ENCODE measurements at places on chromosomes 16 and 17. TPM values are rescaled to one million over a fixed set of nuclear protein-coding genes. Genes with fewer than 3 reads are reported as not detected.

- DNase-seq, result no peak
These were observed 512.4 kb downstream of the CDH13 start for GRCh38 chr16:83138976-83139690.

- no peak for DNase-seq
These were observed 266.6 kb downstream of the XYLT1 start for GRCh38 chr16:17204206-17204605.

- DNase-seq, result no peak
These were observed 32.8 kb downstream of the MMD start for GRCh38 chr17:55388842-55389241.

DNA sequence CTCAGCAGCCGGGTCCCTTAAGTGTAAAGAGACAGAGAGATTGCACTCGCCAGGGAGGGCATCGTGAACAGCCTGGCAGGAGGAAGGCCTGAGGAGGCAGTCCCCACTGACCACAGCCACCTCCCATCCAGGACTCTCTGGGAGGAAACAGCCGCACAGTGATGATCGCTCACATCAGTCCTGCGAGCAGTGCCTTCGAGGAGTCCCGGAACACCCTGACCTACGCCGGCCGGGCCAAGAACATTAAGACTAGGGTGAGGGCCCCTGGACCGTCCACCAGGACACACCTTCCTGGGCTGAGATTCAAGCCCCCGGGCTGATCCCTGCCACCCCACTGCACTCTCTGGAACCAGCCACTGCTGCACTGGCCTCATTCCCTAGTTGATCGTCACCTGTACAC lies 14.0 kb downstream of the BTBD17 start:
- no peak for DNase-seq

- DNase-seq, result no peak
These were observed 1.8 kb downstream of the CCDC78 start for GRCh38 chr16:724188-725040.

- DNase-seq, result no peak
These were observed 9.5 kb upstream of the GUCY2D start for GRCh38 chr17:7992924-7993323.

- no peak for DNase-seq
These were observed 18.9 kb downstream of the GNGT2 start for GRCh38 chr17:49191409-49191916.

DNA sequence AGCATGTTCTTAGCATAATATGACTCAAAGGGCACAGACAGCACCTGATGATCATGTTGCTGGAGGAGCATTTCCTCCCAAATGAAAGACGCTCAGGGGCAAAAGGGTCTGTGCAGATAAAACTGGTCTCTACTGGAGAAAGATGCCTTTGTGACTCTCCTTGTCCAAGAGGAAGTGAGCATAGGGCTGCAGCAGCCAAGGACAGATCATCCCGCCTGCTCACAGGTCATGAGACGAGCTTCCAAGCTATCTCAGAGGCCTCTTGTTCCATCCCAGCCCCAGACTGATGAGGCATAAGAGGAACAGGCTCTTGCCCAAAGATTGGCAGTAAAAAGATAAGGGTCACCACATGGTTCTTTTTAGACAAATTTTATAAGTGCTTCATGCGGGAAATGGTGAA lies 141.8 kb downstream of the KATNIP start:
- DNase-seq, result no peak

GRCh38 chr17:28405632-28406472 lies at the start of gene SLC46A1:
TSS of gene SLC46A1 (minus strand) at chr17:28406212. CDS start at chr17:28406114, 98 bp downstream.
- peak; percentile 73 for DNase-seq

DNA sequence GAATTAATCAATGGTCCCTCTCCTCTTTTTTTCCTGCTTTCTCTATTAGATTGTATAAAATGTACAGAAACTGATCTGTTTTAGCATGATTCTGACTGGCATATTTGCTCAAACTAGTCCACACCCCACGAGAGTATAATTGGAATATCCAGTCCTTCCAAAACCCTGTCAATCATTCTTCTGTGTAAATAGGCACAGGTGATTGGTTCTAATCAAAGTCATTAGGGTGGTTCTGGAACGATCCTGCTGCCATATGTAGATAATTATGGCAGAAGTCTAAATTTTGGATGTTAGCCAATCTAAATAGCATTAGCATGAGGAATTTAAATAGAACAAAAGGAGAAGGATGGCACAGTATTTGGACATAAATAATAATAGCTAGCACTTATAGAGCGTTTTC lies 165.7 kb downstream of the SHISA6 start:
- no peak for DNase-seq

GRCh38 chr17:1384905-1385435 lies 15.1 kb downstream of the YWHAE start:
- DNase-seq, result no peak

DNA sequence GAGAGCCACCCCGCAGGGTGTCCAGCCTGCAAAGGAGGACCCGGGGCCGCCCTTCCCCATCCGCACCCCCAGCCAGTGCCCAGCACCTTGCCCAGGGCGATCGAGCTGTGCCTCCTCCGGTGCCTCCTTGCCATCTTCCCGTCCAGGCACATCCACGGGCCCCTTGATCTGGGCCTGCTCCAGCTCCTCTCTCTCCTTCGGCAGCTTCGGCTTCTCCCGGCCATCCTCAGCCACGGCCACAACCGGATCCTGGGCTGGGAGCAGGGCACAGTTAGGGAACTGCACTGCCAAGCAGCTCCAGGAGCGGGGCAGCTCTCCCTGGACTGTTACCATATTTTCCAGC lies 13.8 kb downstream of the NDUFAF8 start:
- no peak for DNase-seq

DNA sequence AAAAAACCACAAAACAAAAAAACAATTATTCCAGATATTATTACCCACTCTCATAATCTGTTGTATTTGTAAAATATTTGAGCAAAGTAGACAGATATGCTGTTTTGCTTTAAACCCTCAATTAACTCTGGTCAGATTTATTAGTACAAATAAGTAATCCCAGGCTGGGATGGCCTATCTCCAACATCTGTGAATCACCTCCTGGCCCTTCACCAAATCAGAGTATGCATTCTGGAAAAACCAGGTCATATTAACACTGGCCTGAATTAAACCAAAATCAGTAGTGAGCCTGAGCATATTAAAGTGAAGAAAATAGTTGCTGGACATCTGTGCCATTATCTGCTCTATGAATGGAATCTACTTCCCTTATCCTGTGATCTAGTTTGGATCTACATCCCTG lies 41.0 kb downstream of the STAT3 start:
- DNase-seq, result peak; percentile 44

GRCh38 chr17:65830356-65830755 lies 268.9 kb upstream of the AXIN2 start:
- no peak for DNase-seq

GRCh38 chr17:14113137-14113536 lies 43.8 kb downstream of the COX10 start:
- DNase-seq, result no peak

DNA sequence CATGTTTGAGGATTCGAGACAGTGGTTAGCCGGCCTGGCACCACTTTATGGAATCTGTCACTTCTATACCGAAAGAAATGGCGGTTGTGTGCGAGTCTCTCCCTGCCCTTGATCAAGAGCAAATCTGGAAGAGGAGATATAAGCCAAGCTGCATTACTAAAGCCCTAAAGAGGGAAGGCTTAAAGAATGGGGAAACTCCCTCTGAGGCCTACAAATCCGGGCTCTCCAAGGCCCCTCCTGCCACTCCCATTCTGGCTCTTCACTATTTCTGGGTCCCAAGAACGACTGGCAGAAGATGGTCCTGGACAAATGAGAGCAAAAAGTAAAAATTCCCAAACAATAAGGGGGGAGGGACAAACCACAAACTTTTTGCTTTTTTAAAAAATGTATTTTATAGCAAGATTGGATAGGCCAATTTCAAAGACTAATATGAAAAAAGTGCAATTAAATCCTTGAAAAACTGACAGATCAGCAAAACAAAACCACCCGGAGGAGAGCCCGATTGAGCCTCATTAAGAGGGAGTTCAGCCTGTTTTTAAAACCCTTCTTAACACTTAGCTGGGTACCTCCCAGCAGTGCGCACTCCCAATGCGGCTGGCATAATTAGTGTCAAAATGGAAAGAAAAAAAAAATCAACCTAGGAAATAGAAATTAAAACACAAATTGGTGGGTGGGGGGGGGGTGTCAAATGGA lies 193.5 kb downstream of the ZFHX3 start:
- DNase-seq, result no peak

DNA sequence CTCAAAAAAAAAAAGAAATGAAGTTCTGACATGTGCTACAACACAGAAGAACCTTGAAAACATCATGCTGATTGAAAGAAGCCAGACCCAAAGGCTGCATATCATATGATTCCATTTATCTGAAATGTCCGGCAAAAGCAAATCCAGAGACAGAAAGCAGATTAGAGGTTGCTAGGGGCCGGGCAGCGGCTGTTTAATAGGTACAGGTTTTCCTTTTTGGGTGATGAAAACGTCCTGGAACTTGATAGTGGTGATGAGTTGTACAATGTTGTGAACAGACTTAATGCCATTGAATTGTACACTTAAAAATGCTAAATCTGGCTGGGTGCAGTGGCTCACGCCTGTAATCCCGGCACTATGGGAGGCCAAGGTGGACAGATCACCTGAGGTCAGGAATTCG lies 166.5 kb downstream of the NTN1 start:
- DNase-seq, result no peak

- DNase-seq, result no peak
These were observed 84.8 kb downstream of the MRM1 start for GRCh38 chr17:36686123-36686669.

DNA sequence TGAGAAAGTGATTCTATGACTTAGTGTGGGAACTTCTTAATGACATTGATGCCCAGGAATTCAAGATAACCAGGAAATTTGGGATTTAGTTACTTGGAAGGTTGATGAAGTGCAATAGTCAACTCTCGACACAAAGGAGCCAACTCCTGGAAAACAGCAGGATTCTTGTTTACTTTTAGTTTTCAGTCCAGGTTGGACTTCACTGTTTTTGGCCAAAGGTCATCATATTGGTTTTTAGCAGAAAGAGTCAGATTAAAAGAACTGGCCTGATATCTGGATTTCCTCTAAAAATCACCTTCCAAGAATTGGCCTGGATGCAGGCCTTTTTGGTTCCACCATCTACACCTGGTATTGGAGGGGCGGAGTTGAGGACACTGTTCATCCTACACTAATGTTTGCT lies 60.1 kb upstream of the SALL1 start:
- no peak for DNase-seq

DNA sequence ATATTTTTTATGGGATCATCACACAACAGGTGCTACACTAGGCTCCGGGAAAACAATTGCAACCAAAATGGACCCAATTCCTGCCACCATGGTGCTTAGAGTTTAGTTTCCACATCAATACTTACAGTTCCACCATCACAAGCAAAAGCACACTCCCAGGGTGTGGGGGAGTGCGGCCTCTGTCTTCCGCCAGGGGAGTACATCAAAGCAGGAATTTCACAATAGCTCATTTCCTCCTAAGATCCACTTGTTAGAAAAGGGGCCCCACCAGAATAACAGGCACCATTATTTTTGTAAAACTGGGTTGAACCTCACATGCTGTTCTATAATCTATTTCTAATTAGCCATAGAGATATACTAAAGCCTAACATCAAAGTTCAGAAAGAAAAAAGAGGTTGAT lies 44.3 kb upstream of the PSMD7 start:
- no peak for DNase-seq

DNA sequence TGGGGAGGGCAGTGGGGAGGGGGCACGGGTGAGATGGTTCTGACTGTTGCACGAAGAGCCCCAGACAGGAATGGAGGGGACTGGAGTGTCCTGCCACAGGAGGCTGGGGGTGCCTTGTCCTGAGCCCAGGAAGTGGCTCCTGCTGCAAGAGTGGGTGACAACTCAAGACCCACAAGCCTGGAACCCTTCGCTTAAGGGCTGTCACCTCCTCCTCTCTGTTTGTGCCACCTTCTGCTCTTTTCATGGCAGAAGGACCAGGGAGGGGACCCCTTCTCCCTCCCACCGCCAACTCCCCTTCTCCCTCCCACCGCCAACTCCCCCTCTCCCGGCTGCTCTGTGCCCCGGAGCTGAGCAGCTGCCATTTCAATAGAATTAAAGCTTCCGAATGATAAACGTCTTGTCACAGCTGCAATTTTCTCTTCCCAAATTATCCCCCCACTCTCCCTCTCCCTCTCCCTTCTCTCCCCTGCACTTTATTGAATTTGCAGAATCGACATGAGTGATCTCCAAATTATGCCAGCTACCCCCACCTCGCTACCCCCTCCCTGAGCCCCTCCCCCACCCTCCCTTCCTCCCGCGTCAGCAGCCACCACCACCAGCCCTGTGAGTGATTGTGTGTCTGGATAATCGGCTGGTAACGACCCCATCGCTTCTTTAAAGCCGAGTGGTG lies 13.7 kb downstream of the GJD3 start:
- DNase-seq, result no peak

DNA sequence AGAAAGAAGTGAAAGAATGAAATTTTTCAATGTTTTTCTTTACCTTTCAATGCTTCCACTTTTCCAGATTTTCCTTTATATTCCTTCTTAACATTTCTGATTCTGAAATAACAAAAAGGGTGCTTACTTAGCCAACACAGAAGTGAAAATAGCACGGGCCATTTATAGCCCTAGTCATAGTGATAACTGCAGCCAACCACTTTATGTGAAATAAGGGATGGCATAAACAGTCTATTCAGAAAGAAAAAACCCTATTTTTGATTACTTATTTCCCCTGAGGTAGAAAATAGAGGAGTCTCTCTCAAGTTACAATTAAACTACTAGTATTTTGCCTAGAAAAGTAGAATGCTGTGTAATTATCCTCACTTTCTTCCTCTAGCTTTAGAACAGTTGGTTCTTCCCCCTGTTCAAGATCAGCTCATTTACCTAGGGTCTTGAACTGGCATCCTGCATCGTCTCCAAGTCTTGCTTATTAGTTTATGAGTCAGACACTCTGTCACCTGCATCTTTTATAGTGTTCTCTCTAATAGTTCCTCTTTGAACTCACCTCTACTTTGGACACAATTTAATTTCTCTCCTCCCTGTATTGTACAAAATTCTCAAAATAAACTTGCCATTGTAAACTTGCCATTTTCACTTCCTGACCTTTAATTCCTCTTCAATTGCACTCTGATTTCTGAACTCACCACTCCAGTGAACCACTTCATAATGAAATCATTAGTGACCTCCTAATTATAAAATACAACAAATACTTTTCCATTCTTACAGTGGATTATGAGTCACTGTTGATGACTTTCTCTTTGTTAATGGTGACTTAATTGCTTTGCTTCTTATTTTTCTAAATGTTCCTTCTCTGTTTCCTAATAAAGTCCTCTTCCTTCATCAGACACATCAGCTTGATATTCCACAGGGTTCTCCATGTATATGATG lies 23.6 kb downstream of the ABCA6 start:
- no peak for DNase-seq

DNA sequence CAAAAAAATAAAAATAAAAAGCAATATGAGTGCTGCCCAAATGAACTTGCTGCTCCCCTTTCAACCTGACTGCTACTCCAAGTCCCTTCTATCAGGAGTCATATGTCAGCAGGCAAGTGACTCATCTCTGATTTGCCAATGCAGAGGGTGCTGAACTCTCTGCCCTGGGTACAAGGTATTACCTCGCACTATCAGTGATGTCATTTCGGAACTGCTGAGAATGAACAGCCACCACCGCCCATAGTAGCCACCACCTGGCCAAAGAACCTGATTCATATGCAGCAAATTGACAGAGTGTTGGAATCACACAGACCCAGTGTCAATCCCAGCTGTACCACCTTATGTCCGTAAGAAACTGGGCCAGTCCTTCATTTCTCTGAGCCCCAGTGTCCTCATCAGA lies 31.2 kb downstream of the LYRM9 start:
- peak; percentile 51 for DNase-seq

EFCAB5 gene
- total RNA-seq, result 1.00 TPM

CCL1 gene
- total RNA-seq, result not detected

C16orf74 gene
- not detected for total RNA-seq

ANKRD40CL gene
- total RNA-seq, result 77.7 TPM

EVPL gene
- total RNA-seq, result 22.1 TPM

SULT1A4 gene
- total RNA-seq, result 40.2 TPM

MEOX1 gene
- 0.96 TPM for total RNA-seq

SLC12A3 gene
- not detected for total RNA-seq
